ENCODE measurements at places on chromosomes 12 and 14. TPM values are rescaled to one million over a fixed set of nuclear protein-coding genes. Genes with fewer than 3 reads are reported as not detected.

DNA sequence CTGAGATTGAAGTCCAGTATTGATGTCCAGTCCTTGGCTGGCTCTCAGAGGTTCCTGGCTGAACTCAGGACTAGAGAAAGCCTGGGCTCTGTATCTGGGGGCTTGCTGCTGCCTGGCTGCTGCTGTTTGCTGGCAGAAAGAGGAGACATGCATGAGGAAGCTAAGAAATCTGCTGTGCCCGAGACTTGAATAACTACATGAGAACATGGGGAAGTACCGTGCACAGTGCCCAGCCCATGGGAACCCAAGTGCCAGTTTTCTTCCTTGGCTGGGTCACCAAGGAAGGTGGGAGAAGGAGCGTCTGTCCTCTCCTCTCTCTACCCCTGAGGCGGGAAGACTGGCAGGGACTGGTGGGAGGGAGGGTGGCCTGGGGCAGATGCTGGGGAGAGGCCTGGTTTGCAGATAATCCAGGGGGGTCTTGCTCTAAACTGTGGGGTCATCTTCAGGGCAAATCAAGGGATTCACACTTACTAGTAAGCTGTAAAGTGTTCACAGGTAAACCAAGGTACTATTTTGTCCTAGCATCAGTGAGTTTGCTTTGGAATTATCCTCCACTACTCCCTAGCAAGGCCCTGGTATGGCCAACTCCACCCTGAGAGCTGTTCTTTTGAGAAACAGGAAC, 13.8 kb upstream of the ZFP36L1 start:
- no peak for DNase-seq

HCAR2 gene
- not detected for total RNA-seq

DNA sequence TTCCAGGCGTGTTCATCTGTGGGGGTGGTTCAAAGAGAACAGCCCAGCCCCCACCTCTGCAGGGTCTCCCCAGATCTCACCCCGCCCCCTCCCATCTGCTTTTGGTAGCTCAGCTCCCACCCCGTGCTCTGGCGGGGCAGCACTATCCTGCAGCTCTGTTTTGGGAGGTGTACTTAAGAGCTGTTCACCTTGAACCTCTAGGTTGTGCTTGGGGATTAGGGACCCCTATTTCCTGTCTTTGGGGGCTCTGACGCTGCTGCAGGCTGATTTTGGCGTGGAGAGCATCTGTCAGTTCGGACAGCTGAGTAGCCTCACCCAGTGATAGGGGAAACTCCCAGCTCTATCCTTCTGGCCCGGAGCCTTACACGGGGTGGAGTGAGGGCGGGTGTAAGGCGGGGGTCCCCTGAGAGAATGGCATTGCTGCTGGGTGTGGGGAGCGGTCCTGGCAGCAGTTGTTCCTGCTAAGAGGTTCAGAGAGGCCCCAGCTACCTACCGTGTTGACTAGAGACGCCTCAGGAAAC, 765 bp downstream of the TMEM120B start:
- no peak for DNase-seq

IAPP gene
- total RNA-seq: not detected

DNA sequence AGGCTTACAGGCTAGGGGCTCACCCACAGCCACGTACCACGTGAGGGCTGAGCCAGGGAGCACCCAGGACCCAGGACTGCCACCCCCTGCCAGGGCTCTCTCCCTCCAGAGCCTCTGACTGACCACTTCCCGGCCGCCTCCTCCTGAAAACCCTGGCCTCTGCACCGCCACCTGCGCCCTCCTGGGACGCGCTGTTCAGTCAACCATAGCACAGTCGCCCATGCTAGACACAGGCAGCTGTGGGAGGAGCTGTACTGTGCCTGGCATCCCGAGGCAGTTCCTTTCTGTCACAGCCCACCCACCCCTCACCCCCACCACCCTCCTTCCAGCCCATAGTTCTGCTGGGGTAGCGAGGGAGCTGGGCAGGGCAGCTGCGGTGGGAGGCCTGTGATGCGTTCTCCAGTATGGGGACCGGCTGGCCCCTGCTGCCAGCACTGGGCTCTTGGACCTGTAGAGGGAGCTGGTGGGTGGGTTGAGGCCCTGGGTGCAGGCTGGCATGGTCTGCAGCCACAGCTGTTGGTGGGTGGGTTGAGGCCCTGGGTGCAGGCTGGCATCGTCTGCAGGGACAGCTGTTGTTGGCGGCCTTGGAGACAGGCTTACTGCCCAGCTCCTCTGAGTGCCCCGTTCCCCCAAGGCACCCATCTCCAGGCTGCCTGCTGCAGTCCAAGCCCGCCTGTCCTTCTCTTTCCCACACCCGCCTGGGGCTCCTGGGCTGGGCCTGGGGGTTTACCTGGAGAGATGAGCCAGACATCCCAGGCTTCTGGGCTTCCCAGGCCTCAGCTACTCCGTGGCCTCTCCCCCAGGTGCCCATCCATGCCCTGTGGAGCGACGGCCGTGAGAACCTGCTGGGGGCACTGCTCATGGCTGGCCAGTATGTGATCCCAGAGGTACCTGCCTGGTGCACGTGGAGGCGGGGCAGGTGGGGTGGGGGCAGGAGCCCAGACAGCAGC, 11.5 kb downstream of the ASPG start:
- peak; percentile 77 for DNase-seq
